Caudate nucleus (tissue), 63 donors: ENCODE measurements at places on chromosomes 3 and 15.

DNA sequence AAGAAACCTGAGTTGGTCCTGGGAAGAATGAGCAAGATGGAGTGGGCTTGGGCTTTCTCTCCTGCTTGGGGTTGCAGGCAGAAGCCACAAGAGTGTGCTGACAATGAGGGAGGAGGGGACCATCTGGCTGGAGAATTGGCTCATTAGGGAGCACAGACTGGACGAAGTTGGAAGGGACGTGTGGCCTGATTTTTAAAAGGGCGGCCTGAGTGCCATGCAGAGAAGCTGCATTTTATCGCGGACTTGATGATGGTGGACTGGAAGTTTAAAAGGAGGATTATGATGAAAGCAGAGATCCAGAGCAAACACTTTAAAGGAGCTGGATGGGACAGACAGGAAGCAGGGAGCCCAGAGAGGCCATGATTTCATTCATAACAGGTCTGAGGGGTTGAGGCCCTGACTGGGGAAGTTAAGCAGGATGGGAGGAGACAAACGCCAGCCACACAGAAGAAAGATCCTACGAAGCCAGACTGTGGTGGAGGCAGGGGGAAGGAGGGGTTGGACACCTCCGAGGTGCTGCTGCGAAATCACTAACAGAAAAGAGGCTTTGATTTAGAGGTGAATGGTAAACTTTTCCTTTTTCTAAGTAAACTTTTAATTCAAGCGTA, 23.6 kb downstream of the TLNRD1 start:
- DNase-seq = no peak

GRCh38 chr15:70690491-70691276, 72.7 kb downstream of the UACA start:
- no peak for DNase-seq

GRCh38 chr3:118781839-118782238, 252.8 kb downstream of the IGSF11 start:
- DNase-seq = no peak

DNA sequence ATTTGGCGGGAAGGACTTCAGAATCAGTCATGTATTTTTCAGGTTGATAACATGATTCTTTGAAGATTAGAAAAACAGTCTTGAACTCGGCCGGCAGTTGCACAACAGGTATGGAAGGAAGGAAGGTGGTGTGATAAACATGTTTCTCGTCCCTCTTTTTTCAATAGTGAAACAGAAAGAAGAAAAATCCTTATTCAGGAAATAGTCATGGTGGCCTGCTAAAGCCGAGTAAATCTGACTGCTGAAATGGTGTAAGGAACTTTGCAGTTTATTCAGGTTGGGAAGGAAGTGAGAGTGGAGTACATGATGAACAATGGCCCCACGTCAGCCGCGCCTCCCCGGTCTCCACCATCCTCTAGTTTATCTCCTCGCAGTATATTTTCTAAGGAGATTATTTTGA, 6.7 kb downstream of the RASGRP1 start:
- no peak for DNase-seq

DNA sequence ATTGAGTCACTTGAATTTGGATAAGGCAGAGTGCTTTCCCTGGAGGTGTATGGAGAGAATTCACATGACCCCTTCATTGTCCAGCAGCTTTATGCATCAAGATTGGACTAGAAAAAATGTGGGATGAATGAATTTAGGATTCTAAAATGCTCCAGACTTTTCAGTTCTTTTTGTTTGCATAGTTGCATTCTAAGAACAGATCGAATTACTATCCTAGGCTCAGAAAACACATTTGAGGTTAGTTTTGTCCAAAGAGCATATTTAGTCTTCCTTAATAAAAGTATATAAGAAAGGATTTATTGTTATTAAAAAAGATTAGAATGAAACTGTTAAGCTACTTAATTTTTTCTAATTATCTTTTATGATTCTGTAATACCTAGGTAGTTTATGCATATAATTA, 127.4 kb downstream of the UBE2E2 start:
- DNase-seq = no peak

- DNase-seq = no peak
These were observed 3.4 kb upstream of the AEN start for GRCh38 chr15:88617790-88618189.

DNA sequence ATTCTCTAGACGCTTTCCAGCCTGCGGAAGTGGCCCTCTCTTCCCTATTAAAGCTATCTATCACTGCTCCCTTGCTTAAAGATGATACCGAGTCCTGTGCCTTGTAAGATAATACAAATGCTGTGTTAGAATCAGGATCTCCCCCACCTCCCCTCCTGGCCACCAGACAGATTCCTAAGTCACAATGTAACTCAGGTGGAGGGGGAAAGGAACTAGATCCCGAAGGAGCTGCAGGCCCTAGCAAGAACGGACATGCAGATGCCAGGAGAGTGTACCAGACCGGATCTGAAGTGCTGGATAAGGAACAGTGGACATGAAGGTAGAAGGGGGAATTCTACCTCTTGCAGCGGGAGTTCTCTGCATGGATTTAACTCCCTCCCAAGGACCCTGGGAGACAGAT, 230.7 kb upstream of the LYSMD4 start:
- DNase-seq = no peak

DNA sequence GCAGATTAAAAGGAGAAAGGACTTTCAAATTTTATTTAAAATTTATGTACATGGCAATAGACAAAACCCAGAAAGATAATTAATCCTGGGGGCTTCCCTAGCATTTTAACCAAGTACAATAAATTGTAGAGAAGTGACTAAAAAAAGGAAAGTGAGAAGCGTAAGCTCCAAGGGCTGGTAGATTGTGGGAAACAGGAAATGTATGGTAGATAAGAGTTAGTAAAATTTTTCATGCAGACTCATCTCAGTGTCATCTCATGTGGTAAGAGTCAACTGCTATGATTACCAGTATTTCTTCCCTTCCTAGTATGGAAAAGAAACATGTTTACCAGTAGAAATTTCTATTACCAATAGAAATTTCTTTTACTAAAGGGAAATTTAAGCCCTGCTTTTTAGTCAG, 464.3 kb upstream of the AGTR1 start:
- no peak for DNase-seq

DNA sequence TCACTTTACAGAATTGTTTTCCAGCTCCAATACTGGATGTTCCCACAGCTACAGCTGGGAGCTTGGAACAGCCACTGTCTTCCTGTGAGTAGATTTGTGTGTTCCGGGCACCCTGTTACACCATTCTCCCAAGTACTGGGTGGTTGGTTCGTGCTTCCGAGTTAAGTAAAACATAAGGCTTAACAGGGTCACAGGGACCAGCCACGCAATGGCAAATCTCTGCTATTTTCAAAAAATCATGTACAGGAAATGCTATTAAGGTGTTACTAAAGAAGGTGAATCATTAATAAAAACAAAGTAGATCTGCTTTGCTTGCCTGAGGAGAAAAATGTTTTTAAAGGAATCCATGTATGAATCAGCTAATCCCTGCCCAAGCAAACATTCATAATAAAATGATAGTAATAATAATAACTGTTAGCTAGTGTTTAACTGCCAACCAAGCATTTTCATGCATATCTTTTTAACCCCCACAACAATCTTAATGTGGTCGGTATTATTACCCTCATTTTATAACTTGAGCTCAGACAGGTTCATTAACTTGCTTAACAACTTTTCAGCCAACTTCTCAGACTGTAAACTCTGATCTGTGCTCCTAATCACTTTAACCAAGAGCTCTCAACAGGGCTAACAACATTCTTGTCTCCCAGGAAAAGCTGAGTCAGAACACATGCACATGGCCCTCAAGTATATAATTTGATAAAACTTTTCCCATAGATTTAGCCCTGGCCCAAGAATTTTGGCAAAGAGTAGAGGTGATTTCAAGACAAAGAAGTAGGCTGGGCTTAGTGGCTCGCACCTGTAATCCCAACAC, 2.7 kb upstream of the C2CD4A start:
- DNase-seq = no peak

DNA sequence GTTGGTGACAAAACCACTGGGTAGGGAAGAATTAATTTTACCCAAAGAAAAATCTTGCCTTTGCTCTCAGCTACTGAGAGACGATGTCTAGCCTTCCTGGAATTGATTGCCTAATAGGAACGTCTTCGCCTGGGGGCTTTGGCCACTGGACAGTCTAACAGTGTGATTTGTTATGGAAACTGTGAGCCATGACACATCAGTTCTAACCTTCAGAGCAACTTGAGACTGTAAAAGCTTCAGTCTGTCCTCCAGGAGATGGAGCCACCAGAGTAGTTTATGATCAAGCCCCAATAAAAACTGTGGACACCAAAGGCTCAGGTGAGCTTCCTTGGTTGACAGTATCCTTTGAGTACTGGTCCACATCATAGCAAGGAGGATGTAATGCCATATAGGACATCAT, 235.8 kb upstream of the TMCO5A start:
- no peak for DNase-seq

GRCh38 chr15:96629511-96629910, 299.0 kb downstream of the NR2F2 start:
- DNase-seq = no peak

DNA sequence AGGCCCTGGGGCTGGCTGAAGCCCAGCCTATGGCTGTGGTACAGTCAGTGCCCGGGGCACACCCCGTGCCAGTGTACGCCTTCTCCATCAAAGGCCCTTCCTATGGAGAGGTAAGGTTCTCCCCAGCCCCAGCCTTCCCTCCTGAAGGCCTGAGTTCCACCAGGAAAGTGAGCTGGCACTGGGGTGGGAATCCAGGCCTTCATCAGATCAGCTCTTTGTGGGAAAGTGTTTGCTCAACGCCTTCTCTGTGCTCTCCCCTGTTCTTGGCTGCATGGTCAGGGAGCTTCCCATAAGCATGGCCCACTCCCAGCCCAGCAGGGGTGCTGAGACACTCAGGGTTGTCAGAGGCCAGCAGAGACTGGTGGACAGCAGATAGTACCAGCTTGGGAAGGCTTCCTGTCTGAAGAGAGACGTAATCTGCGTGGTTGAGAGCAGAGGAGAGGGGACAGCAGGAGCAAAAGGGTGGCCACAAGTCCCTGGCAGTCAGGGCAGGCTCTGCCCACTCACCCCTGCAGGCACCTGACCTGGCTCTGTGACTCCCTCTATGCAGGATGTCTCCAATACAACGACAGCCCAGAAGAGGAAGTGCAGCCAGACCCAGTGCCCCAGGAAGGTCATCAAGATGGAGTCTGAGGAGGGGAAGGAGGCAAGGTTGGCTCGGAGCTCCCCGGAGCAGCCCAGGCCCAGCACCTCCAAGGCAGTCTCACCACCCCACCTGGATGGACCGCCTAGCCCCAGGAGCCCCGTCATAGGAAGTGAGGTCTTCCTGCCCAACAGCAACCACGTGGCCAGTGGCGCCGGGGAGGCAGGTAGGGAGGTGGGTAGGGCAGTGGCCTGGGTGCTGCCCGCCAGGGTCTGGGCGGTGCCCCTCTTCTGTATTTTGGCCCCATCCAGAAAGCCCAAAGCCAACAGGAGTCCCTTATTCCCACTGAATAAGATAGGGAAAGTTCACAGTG, 38.4 kb downstream of the PML start:
- DNase-seq = no peak

GRCh38 chr3:46239952-46240351, 2.3 kb upstream of the CCR3 start:
- DNase-seq = no peak

DNA sequence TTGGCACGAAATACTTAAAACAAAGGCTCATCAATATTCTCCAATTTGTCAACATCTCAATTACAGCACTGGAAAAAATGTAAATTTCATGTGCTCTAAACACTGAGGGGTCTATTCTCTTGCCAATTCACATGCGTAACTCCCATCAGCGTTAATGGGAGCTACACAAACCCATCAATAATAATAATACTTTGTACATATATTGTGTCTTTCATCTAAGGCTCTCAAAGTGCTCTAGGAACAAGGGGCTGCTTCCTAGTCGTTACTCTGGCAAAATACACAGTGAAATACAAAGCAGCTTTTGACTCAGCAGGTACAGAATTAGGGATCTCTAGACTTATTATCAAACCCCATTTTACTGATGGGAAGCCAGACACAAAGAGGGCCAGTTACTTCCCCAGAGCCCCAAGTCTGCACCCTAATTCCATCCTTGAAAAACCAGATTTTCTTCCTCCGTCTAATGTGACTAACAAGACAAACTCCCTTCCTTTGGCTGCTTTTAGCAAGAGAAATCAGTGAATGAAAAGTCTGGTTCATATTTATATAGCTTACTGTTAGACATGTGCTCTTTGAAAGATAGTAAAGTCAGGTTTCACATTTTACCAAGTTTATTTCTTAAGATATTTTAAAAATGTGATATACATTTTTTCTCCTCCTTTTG, 20.0 kb downstream of the MEIS2 start:
- DNase-seq = no peak

- DNase-seq = no peak
These were observed 30.9 kb downstream of the DAG1 start for GRCh38 chr3:49500732-49501609.

- no peak for DNase-seq
These were observed 8.8 kb downstream of the TBC1D23 start for GRCh38 chr3:100269410-100270214.

DNA sequence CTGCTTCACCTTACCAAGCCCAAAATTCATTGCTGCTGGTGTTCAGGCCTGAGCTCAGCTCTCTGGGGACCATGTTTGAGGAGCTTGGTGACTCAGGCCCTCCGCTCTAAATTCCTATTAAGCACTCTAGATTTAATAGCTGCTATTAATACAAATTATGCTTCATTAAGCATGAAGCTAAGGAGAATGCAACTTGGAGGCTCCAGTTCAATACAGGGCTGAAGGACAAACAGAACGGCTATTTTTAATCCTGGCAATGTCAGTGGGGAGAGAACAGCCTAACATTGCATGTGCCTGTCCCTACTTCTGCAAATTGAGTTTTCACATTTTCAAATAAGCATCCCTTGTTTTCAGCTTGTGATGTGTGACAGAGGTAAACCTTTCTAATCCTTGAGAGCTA, 80.1 kb upstream of the TRIM42 start:
- DNase-seq = no peak

DNA sequence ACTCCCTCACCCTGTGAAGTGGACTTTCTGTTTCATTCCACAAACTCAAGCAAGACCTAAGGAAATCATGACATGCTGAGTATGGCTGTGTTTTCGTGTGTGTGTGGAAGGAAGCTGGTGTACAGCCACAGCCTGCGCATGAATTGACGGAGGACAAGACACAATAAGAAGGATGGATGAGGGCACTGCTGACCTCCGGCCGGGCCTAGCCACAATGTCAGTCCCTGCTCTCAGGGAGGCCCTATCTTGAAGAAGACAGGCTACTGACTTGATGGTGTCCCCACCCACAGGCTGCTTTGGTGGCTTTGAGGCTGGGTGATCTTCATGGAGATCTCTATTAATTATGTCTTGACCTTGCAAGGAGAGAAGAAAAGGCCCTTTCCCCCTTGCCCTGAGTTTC, 39.3 kb upstream of the CDCP1 start:
- DNase-seq = no peak
